ENCODE measurements at places on chromosomes 4 and X. TPM values are rescaled to one million over a fixed set of nuclear protein-coding genes. Genes with fewer than 3 reads are reported as not detected.

DNA sequence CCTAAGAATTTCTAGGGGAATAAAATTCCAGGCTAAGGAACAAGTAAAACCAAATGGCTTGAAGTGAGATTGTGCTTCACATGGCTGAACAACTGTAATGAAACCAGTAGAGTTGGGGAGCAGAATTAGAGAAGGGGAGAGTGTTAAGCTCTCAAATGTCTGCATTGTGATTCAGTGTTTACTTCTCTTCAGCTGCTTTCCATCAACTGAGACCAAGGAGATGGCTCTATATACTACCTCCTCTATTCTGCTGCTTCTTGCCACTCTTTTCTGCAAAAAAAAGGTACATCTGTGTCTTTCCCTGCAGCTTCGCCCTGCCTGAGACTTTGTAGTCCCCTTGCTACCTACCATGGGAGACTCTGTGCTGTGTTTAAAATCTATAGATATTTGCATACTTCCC, 73.5 kb downstream of the WDFY3 start:
- DNase-seq: no peak

GRCh38 chr4:124941267-124941666, 228.7 kb upstream of the ANKRD50 start:
- DNase-seq: no peak

The TREX2 gene
- total RNA-seq: 3.4 TPM

DNA sequence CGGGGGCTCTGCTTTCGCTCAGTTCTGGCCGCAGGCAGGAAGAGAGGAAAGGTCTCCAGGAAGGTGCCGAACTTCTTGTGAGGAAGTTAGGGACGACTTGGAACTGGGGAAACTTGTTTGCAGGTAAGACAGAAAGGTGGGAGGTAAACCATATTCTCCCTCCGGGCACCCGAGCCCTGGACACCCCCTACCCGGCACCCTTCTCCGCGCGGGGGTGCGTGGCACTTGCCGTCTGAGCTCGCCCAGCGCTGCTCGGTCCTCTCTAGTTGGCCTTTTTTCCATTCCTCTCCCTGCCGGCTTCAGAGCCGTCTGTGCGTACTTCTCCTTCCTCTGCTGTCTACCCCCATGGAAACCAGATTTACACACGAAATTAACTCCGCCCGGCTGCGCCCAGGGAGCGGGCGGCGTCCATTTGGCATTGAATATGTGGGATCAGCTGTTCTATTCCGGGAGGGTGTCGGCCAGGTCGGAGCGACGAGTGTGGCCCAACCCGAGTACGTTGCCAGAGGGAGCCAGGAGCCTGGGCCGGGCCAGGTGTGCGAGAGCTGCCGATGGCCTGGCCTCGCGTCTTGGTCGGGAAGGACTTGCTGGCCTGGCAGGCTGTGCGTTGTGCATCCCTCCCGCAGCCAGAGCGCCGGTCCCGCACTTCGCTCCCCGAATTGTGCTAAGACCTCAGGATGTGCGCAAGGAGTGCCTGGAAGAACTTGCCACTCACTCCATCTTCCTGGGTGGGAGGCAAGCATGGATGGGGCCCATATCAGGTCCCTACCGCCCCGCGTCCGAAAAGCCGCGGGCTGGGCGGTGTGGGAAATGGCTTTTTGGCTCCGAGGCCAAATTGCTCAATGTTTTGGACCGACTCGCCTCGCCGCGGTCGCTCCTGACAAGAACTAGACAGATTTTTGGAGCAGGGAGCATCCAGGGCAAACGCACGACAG, 1.7 kb downstream of the PDGFRA start:
- DNase-seq: no peak

The TRIML2 gene
- total RNA-seq: not detected

GRCh38 chr4:156571146-156571545, 400.5 kb downstream of the PDGFC start:
- no peak for DNase-seq

DNA sequence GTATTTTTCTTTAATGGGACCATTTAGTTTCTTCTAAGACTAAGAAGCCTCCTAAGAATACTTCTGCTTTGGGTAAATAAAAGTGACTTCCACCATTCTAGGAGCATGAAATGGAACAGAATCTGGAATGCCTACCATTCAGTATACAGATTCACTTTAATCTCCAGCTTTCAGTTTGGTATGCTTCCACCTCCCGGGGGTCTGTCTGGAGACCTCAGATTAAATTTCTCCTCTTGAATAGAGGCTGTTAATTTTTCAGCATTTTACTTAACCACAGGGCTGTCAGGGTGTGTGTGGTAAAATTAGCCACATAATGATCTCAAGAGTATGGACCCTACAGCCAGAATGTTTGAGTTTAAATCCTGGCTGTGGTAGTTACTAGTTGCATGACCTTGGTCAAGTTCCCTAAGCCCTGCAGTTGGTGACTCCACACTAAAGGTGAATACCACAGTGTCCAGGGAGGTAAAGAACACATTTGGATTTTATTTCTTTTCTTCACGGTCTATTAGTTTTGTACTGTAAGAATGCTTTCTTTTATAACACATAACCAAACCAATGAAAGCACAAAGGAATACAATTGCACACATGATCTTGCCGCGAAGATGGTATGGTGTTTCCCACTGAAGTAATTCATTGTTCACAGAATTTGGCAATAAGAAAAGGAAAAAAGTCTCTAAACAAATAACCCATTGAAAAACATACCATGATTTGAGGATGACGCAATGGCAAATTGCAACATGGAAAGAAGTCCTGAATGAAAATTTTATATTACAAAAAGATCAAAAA, 37.3 kb upstream of the TRIM2 start:
- no peak for DNase-seq

The TRPC5OS gene
- total RNA-seq: not detected

The SLC10A4 gene
- total RNA-seq: not detected

DNA sequence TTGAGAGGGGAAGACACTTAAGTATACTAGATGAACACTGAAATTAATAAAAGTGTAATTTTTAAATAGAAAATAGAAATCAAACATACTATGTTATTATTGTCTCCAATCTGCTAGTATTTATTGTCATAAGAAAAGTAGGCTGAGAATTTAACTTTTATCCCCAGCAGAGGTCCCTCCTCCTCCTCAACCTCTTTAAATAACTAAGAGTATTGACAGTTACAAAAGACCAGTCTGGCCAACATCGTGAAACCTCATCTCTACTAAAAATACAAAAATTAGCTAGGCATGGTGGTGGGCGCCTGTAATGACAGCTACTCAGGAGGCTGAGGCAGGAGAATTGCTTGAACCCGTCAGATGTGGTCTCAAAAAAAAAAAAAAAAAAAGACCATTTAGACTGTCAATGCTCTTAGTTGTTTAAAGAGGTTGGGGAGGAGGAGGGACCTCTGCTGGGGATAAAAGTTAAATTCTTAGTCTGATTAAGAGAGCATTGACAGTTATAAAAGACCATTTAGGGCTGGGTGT, 4.2 kb downstream of the SLC30A9 start:
- DNase-seq: no peak

DNA sequence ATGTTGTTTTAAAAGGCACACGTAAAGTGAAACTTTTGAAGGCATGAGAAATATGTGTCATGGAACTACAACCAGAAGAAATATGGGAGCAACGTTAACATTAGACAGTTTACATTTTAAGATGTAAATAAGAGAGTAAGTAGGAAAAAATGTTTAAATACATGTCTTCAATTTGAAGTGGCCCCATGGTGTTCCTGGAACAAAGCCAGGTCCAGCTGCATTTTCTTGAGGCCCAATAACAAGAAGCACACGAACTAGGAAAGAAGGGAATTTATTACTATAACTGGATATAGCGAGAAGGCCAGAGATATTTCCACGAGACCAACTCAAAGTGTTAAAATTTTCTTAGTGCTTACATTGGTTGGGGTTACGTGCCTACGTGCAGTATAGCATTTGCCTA, 458.1 kb downstream of the KCTD8 start:
- DNase-seq: no peak

The XAGE2 gene
- total RNA-seq: not detected

DNA sequence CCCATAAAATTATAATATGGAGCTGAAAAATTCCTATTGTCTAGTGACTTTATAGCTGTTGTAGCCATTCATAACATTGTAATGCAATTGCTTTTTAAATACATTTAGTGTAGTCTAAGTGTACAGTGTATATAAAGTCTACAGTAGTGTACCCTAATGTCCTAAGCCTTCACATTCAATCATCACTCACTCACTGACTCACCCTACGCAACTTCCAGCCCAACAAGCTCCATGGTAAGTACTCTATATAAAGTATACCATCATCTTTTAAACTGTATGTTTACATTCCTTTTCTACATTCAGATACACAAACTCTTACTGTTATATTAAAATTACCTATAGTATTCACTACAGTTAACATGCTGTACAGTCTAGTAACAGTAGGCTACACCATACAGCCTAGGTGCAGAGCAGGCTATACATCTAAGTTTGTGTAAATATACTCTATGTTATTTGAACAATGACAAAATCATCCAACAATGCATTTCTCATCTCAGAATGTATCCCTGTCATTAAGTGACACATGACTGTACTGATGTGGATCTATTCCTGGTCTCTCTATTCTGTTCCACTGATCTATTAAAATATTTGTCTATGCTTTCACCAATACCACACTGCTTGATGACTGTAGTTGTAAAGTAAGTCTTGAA, 33.7 kb downstream of the CLOCK start:
- DNase-seq: no peak
